ENCODE measurements at places on chromosomes 7 and 10.

DNA sequence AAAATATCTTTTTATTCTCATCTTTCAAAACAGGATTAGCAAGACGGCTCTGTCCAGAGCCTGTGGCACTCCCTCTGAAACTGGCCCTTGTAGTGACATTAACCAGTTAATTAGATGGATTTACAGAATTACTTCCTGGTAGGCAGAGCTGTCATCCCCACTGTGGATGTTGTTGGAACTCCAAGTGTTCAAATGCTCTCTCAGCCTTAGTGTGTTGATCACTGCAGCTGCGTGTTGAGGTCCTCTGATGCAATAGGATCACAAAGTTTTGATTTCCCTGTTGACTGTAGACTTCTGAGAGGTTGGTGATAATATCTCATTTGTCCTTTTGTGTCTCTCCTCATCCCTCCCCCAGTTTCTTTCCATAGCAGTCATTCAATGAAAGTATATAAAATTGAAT lies 117.3 kb upstream of the CDK6 start:
- DNase-seq: no peak

DNA sequence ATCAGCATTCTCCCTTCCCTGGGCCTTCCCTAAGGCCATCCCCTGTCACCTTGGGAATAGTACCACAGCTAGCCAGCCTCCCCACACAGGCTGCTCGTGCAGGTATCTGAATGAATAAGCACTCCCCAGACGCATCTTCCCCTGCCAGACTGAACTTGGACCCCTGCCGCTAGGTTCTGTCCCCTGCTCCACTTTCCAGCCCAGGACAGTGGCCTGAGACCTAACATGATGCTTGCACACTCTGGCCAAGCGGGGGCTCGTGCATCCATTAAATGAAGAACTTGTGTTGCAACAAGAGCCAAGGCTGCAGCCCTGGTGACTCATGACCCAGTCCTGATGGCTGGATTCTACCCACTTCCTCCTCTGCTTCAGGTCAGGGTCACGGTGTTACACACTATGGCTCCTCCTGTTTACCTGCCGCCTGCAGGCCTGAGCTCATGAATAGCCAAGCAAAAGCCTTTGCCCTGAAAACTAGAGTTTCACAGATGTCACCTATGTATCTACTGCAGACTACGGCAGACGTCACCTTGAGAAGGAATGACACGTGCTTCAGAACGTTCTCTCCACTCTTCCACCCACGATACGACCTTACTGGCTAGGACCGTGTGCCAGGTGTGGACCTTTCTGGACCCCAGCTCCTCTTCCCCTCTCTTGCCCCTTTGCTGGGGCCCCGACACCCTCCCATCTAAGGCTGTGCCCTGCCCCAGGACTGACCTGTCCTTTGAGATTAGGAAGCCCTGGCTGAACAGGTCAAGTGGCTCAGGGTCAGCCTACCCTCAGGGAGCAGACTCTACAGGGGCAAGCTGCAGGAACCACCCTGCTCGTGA lies 6.5 kb downstream of the ASB13 start:
- DNase-seq: no peak

DNA sequence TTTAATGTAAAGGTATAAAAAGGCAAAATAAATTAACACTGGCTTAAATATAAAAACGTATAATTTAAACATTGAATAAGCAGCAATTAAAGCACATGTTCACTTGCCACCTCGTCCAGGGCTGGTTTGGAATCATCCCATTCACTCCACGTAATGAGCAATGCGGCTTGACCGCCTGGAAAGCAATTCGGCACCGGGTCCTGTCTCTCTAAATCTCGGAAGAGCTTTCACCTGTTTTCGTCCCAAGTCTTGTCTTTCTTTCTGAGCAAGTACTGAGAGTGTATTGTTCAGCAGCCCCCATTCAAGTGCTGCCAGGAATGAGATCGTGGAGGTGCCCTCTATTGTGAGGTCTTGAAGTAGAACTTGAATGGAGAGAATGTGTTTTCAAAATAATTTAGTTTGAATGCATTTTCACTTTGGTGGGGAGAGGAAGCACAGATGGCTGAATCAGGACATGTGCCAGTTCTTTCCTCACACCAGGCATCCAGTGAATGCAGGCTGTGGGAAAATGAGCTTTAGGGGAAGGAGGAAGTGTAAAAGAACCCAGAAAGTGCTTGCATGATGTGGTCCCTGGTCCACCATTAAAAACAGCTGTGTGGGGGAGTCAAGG lies 515.2 kb downstream of the REEP3 start:
- no peak for DNase-seq

DNA sequence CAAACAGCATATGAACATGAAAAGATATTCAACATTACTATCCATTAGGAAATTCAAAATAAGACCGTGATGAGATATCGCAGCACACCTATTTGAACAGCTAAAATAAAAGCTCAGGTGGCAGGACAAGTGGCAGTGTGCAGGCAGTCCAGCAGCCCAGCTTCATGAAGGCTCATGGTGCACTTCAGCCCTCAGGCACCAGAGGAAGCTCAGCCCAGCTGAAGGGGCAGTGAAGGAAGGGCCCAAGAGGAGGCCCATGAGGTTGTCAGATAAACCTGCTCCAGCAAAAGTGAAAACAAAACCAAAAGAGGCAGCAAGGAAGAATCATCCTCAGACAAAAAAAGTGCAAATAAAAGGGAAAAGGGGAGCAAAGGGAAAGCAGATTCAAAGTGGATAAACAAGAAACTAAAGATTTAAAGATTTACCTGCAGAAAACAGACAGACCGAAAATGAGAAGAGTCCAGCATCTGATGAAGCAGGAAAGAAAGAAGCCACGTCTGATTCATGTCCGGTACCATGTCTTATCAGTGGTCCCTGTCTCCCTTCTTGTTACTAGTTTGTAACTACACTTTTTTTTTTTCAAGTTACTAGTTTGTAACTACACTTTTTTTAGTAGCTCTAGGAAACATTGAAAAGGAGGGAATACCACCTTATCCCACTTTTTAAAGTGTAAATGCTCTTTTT lies 15.0 kb upstream of the FAM24B start:
- DNase-seq: no peak

- DNase-seq: no peak
Observed at GRCh38 chr7:30159163-30159562, 24.4 kb downstream of the MTURN start.

All from GOT3 (cell line).